ENCODE measurements at places on chromosomes 4 and X.

- no peak for DNase-seq
Measured at GRCh38 chr4:159237975-159238374, 135.1 kb downstream of the RAPGEF2 start.

- DNase-seq, result no peak
Measured at GRCh38 chr4:16583764-16584163, 314.7 kb downstream of the LDB2 start.

DNA sequence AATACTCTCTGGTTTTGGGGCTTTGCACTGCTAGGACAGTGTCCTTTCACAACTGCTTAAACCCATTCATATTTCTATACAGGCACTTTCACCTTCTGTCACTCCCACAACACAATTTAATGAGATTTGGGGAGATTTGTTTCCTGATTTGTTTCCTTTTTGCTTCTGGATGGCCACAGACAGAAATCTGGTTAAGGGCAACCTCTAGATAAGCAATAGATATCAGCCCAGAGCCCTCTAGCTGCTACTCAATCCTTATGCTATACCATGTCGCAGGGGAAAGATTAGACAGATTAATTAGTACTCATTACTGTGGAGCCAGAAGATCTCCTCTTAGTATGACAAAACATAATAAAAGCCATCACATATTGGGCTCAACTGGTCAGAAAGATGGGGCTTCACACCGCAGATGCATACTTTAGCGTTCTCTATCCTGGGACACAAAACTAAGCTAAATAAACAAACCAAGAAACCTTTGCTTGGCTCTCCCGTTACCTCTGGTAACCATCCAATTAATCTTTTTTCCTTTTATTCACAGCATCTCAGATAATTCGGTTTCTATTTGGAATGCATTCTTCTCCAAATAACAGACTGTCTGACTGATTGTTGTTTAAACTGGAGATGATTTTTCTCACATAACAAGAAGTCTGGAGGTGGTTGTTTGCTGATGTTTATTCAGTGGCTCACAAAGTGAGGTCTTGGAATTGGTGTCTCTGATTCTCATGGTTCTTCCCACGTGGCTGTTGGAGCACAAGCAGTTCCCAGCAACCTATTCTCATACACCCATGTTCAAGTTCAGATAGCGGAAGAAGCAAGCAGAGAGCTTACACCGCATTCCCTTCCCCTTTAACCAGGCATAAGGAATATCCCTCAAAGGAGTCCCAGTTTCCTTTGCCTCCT is 41.0 kb upstream of the ZNF330 start:
- DNase-seq, result no peak

- no peak for DNase-seq
Measured at GRCh38 chrX:118212817-118213183, 96.2 kb upstream of the KLHL13 start.

DNA sequence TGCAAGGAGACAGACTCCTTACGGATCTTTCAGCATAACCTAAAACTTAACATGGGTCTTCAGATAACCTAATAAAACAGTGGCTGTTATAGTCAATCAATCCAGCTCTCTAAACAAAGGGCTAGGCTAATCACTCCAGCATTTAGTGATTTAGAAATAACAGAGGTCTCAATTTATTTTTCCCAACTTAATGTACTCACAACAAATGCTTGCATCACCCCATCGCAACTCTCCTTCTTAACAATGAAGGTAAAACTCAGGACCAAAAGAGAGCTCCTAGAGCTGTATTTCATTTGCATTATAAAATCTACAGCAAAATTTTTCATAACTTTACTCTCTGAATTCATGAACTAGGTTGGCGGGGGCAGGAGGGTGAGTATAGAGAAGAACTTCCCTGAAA is 1.1 kb downstream of the LIN54 start:
- no peak for DNase-seq

GRCh38 chrX:115367455-115367854 is 77.9 kb downstream of the LUZP4 start:
- no peak for DNase-seq

DNA sequence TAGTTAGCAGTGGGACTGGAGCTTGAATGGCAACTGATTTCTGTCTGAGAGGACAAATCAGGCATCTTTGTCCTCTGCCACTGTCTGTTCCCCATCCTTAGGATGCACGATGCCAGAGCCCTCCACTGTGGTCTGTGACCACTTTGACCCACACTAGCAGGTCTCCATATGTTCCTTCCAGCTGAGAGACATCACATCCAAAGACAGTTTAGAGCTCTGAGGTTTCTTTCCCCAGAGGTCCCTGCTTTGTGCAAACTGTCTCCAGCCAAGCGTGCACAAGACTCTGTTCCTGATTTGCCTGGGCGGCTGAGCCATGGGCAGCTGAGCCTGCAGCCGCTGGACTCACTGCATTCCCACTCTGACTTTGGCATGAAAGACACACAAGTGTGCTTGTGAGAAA is 98.0 kb downstream of the PTTG2 start:
- DNase-seq, result no peak

DNA sequence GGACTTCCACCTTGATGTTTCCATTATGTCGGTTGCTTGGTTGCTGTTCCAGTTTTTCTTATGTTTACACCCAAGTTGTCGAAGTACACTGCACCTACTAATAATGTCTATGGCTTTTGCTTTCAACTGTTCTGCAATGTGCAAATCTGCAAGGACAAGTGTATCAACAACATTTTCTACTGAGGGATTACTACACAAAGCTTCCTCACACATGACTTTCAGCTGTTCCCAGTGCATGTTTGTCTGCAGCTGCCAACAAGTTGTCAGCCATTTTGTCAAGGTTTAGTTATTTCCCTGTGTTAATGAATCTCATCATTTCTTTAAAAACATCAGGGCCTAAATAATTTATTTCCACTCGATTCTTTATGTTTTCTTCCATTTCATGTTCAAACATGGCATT is 45.4 kb upstream of the UGT2A3 start:
- DNase-seq, result no peak

- no peak for DNase-seq
Measured at GRCh38 chrX:136692271-136692670, 44.3 kb downstream of the CD40LG start.

- DNase-seq, result no peak
Measured at GRCh38 chr4:111449657-111450056, 695.6 kb upstream of the FAM241A start.

DNA sequence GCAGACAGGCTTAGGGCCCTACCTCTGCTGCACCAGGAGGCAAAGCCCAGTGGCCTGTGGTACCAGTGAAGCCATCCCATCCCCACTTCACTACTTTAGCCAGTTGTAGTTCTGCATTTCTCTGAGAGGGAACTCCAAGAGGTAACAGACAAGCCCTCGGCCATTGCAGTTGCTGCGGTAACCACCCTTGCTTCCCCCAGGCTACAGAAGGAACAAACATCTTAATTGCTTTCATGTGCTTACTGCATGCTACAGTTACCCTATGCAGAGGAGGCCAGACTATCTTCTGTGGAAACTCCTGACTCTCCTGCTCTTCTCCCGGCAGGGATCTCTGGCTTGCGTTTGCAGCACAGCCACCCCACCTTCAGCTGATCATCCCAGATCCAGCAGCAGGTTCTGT is 67.8 kb downstream of the SPIN4 start:
- no peak for DNase-seq

- no peak for DNase-seq
Measured at GRCh38 chr4:73573794-73574528, 46.3 kb downstream of the RASSF6 start.

DNA sequence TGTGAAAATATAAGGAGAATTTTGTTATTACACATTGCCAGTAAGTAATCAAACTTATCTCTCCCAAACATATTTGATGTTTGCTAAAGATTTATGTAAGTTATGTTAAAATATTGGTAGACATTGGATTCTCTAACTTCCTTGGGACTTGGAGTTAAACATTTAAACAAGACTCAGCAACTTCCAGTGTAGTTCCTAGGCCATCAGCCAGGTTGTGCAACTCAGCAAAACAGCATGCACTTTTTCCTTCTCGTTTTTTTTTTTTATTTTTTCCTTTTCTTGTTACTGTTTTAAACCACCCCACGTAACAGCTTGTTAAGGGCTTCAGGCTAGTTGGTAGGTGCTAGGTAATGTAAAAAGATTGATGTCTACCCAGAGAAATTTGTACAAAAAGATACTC is 510.4 kb downstream of the ANKRD50 start:
- no peak for DNase-seq

GRCh38 chrX:130974323-130974722 is 71.3 kb upstream of the ENOX2 start:
- no peak for DNase-seq

DNA sequence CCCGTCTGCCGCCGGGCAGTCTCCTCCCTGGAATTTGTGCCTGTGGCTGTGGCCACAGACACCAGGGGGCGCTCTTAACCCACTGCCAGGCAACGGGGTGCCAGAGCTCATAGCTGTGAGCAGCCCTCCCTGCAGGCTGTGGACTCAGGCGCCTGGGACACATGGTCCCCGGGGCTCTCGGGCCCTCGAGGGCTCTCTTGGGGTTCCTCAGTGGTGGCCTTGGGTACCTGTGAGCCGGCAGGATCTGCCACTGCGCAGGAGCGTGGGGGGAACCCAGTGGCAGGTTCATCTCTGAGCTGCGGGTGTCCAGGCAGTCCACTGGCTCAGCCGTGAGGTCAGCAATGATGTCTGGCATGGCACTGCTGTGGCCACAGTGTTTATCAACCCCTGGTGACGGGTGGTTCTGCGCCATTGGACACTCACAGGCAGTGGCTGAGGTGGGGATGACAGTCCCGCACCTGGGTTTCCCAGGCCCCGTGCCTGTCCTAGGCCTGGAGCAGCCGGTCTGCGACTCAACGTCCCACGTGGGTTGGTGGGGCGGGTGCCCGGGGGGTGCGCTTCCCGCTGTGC is 37.2 kb downstream of the PCGF3 start:
- peak; percentile 58 for DNase-seq

DNA sequence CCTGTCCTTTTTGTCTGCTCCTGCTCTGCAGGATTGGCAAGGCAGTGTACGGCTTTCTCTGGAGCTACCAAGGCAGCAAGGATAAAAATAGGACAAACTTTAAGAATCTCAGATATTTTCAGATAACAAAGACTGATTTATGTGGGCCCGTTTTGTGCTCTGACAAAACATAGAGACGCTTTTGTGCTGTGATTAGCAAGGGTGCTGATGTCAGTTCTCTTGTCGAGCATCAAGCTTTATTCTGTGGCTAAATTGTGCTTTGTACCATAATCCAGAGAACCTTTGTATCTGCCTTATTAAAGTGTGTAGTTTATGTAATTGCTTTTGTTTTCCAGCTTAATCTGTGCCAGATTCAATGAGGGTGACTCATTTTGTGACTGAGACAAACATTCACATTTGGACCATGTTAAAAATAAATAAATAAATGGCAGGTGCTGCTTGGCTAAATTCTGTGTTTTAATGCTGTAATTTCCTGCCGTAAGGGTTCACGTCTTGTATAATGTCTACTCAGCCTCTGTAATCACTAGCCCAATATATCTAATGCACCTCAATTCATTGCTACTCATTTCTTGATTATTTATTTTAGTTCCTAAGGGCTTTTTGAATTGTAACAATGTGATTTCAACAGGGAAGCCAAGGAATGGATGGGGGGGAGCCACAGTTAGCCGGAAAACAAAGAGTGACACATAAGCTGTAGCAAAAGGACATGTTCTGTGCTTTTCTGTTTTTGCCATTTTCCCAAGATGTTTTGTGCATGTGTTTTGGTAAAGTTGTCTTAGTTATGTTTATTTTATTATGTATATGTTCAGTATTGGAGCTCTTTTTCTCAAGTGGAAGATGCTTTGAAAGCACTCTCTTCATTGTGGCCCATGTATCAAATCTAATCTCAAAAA is 75.1 kb downstream of the GAB1 start:
- no peak for DNase-seq

Data from stimulated activated CD4-positive, alpha-beta T cell treated with anti-CD3 and anti-CD28 coated beads, TNF-alpha, amount 100 ng/mL, for 24 hours (primary cell).